ENCODE measurements at places on chromosomes 13 and 19.
A peak's percentile ranks its signal among the peaks of the same experiment; 100 is the strongest.

GRCh38 chr19:54298357-54299125 is 14.4 kb downstream of the LILRA5 start:
- no peak for DNase-seq

GRCh38 chr19:17889609-17890214 is 18.0 kb downstream of the SLC5A5 start:
- DNase-seq: peak; percentile 22

DNA sequence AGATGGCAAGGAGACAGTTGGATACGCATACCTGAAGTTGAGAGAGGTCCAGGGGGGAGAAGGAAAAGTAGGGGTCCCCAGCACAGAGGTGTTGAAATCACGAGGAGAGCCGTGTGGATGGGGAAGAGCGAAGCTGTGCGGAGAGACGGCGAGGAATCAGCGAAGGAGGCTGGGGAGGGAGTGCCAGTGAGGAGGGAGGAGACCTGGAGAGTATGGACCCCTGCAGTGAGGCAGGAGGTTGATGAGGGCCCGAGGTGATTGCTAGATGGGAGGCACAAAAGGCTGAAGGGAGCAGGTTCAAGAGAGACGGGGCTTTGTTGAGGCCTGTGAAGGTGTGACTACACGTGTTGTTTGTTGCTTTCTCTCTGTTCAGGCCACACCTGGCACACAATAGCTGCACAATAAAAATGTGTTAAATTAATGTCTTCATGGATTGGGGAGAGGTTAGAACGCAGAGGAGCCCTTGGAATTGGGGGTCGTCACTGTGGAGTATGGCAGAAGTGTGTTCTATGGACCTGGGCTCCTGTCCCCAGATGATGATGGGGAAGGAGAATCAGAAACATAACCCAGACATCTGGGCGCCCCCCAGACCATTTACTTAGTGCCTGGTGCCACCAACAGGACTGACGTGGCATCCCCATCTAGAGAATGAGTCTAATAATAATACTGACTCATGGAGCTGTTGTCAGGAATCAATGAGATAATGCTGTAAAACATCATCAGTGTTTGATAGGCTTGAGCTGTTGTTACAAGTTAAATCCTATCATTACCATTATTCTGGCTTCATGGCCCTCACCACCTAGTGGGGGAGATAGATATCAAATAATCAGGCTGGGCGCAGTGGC is 137.5 kb downstream of the SIPA1L3 start:
- DNase-seq: peak; percentile 65

DNA sequence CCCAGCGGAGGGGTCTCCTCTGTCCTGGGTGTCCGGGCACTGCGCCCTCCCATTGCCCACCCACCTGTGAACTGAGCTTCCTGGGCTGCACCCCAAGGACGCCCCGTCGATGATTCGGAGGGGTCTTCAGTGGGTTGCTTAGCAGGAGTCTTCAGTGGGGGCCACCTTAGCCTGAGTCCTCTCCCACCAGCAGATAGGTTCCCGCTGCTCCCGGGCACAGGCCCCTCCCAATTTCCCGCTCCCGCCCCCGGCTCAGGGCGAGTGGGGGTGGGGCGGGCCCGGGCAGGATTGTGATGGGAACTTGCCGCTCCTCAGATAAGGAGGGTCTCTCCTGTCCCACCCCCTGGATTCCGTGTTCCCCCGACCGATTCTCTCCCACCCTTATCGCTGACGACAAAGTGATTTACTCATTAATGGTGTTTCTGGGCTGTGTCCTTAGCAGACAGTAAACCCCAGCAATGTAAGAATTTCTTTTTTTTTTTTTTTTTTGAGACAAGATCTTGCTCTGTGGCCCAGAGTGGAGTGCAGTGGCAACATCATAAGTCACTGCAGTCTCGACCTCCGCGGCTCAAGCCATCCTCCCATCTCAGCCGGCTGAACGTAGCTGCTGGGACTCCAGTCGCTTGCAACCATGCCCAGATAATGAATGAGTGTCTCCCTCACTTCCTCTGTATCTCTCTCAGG is 655 bp upstream of the S1PR5 start:
- DNase-seq: peak; percentile 51

GRCh38 chr19:18697680-18698079 is 14.2 kb downstream of the CRTC1 start:
- DNase-seq: no peak

- DNase-seq: no peak
Observed at GRCh38 chr13:106336668-106337067, 198.8 kb downstream of the EFNB2 start.

GRCh38 chr19:13960863-13961784 is 8.8 kb downstream of the DCAF15 start:
- DNase-seq: no peak

GRCh38 chr13:23922005-23922932 is 25.0 kb upstream of the C1QTNF9B start:
- DNase-seq: no peak

- DNase-seq: no peak
Observed at GRCh38 chr19:19523177-19523576, 5.5 kb upstream of the YJEFN3 start.

DNA sequence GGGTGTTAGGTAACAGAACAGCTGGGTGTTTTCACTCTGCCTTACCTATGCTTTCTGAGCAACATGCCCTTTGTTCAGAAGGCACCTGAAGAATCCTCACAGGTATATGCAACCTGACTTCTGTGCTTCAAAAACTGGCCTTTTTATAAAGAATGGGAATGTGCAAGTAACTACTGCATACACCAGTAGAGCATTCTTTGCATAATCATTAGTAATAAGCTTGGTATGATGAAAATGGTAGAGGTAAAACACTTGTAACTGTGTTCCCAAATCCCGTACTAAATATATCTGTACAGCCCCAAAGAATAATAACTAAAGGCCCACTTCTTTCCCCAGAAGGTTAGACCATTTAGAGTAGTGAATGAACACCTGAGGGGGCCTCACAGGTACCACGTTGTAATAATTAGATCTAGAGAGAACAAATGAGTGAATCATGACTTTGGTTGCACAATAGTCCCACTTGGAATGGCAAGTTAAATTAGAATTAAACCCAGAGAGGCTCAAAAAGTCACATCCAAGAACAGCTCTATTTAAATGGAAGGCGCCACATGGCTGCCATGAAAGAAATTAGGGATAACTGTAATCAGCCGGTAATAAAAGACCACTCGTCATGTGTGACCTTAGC is 413.9 kb downstream of the KLF12 start:
- no peak for DNase-seq

- DNase-seq: peak; percentile 42
Observed at GRCh38 chr13:34926508-34926907, 15.6 kb upstream of the NBEA start.

DNA sequence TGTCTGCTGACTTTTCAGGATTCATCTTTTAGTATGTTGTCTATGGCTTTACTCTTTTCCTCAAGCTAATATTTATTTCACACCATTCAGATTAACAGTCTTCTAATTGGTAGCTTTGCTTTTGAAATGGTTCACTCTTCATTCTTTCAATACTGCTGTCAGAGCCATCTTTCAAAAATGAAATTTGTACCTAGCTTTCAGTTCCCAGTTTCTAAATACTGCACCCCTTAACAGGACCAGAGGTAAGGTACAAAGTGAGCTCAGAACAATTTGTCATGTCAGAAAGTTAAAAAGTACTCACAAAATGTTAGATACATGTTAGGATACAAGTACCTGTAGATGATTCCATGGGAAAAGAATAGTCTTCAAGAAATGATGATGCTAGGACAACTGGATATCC is 83.0 kb downstream of the FNDC3A start:
- DNase-seq: no peak

GRCh38 chr13:99294198-99294597 is 13.0 kb downstream of the GPR183 start:
- DNase-seq: no peak

- DNase-seq: no peak
Observed at GRCh38 chr19:30557212-30557611, 185.0 kb downstream of the ZNF536 start.
